ENCODE measurements at places on chromosomes 7 and 10.

DNA sequence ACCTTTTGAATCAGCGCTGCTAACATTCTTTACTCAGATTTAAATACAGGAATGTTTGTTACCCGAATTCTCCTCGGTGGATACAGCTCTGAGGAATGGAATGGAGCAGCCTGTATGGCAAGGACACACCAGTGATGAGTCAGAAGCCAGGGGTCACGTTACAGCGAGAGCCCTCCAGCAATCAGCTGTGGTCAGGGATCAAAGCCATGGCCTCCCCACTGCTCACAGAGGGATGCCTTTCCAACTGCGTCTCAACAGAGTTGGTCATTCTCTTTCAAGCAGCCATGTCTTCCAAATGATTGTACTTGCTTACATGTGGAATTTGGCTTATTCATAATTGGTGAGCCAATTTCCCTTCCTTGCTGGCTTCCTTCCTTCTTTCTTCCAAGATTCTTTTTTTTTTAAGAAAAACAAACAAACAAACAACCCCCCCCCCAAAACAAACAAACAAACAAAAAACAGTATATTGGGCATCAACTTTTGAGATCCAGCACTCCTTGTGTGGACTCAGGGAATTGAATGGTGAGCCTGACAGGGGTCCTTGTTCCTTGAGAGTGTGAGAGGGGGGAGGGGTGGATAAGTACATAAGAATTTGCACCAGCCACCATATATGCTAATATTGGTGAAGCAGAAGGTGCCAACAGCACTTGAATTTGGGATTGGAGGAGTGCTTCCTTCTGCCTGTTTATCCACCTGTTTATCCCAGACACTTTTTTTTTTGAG, 100.2 kb downstream of the ATXN7L1 start:
- H3K27me3 ChIP-seq = no peaks in the 10 kb centered on the region
- peaks cover 23% of the 10 kb centered on the region for H3K4me1 ChIP-seq
- no peak for DNase-seq
- peaks cover 13% of the 10 kb centered on the region for H3K36me3 ChIP-seq
- no peak overlapping the region for H3K4me3 ChIP-seq

DNA sequence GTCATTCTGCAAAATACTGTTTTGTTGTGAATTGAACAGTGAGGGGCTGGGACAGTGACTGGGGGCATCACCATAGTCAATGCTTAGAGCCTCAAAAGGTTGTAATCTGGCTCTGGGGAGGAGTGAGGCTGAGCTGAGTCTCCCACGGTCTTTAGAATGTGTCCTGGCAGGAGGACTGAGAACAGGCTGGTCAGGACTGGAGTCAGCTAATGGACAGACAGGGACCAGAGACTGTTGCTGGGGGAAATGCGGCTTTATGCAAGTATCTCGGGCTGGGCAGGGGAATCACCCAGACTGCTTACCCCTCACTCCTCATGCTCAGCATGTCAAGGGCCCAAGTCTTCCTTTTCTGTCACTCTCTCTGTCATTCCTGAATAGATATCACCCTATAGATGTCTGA, 346.5 kb downstream of the TYW1 start:
- peaks cover 11% of the 10 kb centered on the region for H3K36me3 ChIP-seq
- no peaks in the 10 kb centered on the region for H3K27me3 ChIP-seq
- no peak overlapping the region for H3K27ac ChIP-seq
- H3K4me1 ChIP-seq = no peaks in the 10 kb centered on the region

GRCh38 chr10:30683496-30683895, 53.9 kb upstream of the LYZL2 start:
- H3K4me3 ChIP-seq = no peak overlapping the region
- no peak for DNase-seq
- peaks cover 5% of the 10 kb centered on the region for H3K4me1 ChIP-seq

DNA sequence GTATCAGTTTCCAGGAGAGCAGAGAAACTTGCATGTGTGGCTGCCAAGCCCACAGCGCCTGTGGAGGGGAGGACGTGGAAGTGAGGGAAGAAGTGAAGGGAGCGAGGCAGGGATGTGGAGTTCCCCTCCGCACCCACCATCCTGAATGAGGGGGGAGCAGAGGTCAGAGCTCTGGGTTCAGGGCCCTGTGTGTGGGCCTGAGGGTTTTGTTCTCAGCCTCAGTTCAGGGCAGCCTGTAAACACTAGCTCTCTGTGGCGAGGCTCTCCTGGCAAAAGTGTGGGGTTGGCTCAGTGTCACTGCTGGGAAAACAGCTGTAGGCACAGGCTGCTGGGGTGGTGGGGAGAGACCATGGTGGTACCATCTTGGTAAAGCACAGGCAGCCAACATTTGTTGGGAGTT, 108.4 kb downstream of the C10orf105 start:
- H3K4me3 ChIP-seq = no peak overlapping the region
- H3K27ac ChIP-seq = no peak overlapping the region
- DNase-seq = no peak
- H3K27me3 ChIP-seq = peaks cover 16% of the 10 kb centered on the region
- H3K4me1 ChIP-seq = peaks cover 27% of the 10 kb centered on the region

GRCh38 chr10:22976534-22976933, 48.7 kb downstream of the ARMC3 start:
- no peaks in the 10 kb centered on the region for H3K27me3 ChIP-seq
- no peak for DNase-seq
- H3K27ac ChIP-seq = no peak overlapping the region
- no peaks in the 10 kb centered on the region for H3K36me3 ChIP-seq
- H3K4me3 ChIP-seq = no peak overlapping the region
- peaks cover 11% of the 10 kb centered on the region for H3K4me1 ChIP-seq

DNA sequence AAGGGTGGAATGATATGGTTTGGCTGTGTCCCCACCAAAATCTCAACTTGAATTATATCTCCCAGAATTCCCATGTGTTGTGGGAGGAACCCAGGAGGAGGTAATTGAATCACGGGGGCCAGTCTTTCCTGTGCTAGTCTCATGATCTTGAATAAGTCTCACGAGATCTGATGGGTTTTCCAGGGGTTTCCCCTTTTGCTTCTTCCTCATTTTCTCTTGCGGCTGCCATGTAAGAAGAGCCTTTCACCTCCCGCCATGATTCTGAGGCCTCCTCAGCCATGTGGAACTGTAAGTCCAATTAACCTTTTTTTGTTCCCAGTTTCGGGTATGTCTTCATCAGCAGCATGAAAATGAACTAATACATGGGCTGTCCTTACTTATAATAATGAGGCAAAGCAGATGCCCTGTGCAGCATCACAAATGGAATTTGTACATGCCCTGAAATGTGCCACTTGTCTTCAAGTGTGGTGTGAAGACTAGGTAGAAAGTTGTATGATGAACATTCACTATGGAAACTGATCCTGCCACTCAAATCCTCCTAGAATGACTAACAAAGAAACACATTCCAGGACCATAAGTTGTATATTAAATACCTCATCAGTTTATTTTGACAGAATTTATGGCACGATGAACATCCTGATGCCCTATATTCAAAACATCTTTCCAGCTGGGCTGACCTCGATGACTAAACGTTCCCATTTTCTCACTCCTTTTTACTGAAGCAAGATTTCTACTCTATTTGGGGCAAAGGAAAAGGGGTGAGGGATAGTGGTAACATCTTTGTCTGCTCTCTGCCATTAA, 122.8 kb upstream of the CTTNBP2 start:
- DNase-seq = no peak
- H3K27me3 ChIP-seq = no peaks in the 10 kb centered on the region
- H3K27ac ChIP-seq = no peak overlapping the region
- H3K4me1 ChIP-seq = peaks cover 16% of the 10 kb centered on the region
- no peak overlapping the region for H3K4me3 ChIP-seq

GRCh38 chr7:134856691-134857090, 77.3 kb downstream of the CALD1 start:
- H3K4me3 ChIP-seq = no peak overlapping the region
- peak overlapping the region; percentile 14 for H3K27ac ChIP-seq
- H3K36me3 ChIP-seq = peaks cover 9% of the 10 kb centered on the region
- H3K4me1 ChIP-seq = peaks cover 42% of the 10 kb centered on the region
- no peaks in the 10 kb centered on the region for H3K27me3 ChIP-seq

All from type B pancreatic cell (in vitro differentiated cells).